Spleen (tissue), 13 donors: ENCODE measurements at places on chromosomes 12 and 14.

GRCh38 chr12:118979763-118980406, 1.5 kb upstream of the SRRM4 start:
- DNase-seq = no peak

- no peak for DNase-seq
These were observed 439.1 kb downstream of the FOXG1 start for GRCh38 chr14:29205658-29206057.

DNA sequence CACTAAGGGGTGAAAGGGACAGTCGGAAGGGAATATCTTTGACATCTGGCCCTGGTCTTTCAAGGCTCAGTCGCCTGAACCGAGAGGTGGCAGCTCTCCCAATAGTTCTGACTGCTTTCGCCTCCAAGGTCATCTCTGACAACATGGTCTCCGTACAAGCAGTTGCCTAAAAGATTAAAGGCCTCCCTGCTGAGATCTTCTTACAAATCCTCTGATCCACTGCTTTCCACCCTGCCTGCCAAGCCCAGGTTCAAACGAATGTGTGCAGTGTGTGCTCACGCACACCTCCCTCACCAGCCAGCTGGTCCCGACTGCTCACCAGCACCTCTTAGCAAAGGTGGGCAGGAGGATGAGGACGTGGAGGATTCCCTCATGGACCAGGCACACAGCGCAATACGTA, 10.4 kb downstream of the B4GALNT3 start:
- no peak for DNase-seq

GRCh38 chr14:60350366-60350720, 101.3 kb downstream of the PPM1A start:
- DNase-seq = no peak

- DNase-seq = no peak
These were observed 42.1 kb downstream of the PRMT8 start for GRCh38 chr12:3532931-3533702.
